Mucosa of descending colon (tissue), 3 donors: ENCODE measurements at places on chromosomes 4 and X. TPM values are rescaled to one million over a fixed set of nuclear protein-coding genes. Genes with fewer than 3 reads are reported as not detected.

GRCh38 chrX:133415276-133416105, at the start of gene GPC4:
Gene GPC4, minus strand, starts transcription at chrX:133415489. Its CDS starts 524 bp downstream, at chrX:133414965.
- DNase-seq: peak; percentile 78

- DNase-seq: peak; percentile 83
Measured at GRCh38 chrX:51892921-51893745, at the start of gene MAGED1. Gene MAGED1, plus strand, starts transcription at chrX:51893623. Its CDS starts 682 bp downstream, at chrX:51894305.

SPACA5 gene
- total RNA-seq: not detected

DNA sequence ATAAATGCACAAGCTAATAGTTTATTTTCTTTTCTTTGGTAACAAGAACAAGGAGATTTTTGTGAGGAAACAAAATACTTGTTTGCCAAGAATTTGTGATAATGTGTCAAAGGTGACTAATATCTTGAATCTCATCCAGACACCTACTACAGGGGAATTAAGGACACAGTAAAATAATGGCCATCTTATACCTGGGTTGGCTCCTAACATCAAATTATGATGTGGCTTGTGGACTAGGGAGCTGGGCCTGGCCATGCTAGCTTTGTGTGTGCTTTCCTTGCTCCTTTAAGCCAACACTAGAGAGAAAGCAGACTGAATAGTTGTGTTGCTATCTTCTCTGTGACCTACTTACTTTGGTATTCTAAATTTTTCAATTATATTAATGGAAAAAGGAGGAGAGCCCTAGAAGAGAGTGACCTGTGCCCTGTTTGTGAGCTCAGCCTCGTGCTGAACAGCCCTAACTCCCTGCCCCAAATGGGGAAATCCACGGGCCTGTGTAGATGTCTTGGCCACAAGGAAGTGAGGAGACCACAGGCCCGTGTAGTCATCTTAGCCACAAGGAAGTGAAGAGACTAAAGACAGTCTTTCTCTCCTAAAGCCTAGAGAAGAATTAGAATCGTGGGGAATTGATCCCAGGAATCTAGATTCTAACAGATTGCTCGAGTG, 23.3 kb downstream of the ARHGAP24 start:
- DNase-seq: no peak

DNA sequence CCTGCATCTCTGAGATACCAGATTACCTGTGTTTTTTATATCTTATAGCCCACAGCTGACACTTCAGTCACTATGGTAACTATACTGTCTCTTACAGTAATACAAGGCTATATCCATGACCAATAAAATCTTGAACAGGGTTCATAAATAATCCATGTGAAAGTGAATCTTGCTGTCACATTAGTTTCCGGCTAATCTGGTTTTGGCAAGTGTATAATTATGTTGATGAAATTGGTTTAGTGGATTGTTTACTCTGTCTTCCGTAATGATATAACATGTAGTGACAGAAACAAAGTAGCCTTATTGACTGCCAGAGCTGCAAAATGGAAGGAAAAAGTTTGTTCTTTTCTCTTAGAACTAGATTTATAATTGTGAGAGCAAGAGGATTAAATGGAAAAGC, 686.6 kb upstream of the PABPC4L start:
- no peak for DNase-seq

- DNase-seq: peak; percentile 69
Measured at GRCh38 chr4:76198411-76199237, 15.0 kb downstream of the SCARB2 start.

- DNase-seq: peak; percentile 47
Measured at GRCh38 chrX:65821721-65822496, 154.5 kb downstream of the MSN start.

GRCh38 chrX:45771560-45772340, 571.1 kb upstream of the DIPK2B start:
- peak; percentile 53 for DNase-seq

CD38 gene
- 3.8 TPM for total RNA-seq

GRCh38 chrX:10098270-10098713, 58.5 kb upstream of the CLCN4 start:
- no peak for DNase-seq

CSN1S1 gene
- not detected for total RNA-seq

GUCY1B1 gene
- 42.1 TPM for total RNA-seq

XAGE1A gene
- total RNA-seq: not detected

ARMCX1 gene
- total RNA-seq: 4.6 TPM

DNA sequence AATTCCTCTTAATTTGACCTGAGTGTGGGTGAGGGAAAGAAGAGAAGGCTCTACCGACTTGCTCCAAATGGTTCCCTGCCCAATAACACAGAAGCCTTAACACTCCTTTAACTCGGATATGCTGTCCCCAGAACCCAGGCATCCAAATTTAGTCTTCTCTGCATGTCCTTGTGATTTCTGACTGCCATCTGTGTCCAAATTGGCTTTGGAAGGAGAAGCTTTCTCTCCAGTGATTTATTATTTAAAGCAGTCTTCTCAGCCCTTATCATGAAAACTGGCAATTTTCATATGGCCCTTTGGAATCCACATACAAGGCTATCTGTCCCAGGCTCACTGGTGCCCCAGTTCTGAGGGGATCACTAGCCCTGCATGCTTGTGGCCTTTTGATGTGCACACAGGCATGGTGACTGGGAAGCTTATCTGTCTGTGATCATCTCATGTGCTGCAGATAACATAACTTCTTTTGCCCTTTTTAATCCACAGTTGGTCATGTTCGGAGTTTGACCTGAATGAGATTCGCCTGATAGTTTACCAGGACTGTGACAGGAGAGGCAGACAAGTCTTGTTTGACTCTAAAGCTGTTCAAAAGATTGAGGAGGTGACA, 56.7 kb downstream of the FNIP2 start:
- DNase-seq: no peak

DNA sequence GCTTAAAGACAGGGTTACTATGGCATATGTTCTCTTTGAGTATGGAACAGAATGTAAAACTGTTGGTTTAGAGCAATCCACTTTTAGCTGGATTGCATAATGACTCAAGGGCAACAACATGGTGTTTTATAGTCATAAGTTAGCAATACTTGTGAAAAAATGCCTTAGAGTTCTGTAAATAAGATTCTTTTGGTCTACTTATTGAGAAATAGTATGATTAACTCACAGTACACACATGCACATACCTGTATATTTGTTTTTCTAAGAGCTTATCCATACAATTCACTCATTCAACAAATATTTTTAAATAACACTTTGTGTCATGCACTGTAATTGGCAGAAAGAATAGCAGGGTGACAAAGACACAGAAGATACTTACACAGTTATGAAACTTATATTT, 1415.5 kb downstream of the PCDH7 start:
- no peak for DNase-seq

- no peak for DNase-seq
Measured at GRCh38 chr4:139568206-139568955, 12.4 kb upstream of the SETD7 start.

TXK gene
- 1.8 TPM for total RNA-seq

DNA sequence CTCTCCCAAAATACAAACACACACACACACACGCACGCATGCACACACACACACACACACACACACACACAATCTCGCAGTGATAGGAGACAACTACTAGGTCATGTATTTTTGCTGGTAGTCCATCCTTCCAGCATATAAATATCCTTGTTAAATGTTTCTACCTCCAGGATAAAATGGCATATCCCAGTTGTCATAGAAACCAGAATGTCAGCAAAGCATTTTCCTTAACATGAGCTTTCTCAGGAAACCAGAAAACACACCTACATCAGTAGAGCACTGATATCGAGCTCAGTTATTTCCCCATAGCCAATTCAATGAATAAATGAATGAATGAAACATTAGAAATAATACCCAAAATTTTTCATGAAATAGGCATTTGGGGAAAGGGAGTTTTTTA, 115.7 kb downstream of the PWWP3B start:
- no peak for DNase-seq

GLOD5 gene
- 9.9 TPM for total RNA-seq

GRCh38 chr4:54417476-54417875, 188.4 kb downstream of the PDGFRA start:
- DNase-seq: no peak

DNA sequence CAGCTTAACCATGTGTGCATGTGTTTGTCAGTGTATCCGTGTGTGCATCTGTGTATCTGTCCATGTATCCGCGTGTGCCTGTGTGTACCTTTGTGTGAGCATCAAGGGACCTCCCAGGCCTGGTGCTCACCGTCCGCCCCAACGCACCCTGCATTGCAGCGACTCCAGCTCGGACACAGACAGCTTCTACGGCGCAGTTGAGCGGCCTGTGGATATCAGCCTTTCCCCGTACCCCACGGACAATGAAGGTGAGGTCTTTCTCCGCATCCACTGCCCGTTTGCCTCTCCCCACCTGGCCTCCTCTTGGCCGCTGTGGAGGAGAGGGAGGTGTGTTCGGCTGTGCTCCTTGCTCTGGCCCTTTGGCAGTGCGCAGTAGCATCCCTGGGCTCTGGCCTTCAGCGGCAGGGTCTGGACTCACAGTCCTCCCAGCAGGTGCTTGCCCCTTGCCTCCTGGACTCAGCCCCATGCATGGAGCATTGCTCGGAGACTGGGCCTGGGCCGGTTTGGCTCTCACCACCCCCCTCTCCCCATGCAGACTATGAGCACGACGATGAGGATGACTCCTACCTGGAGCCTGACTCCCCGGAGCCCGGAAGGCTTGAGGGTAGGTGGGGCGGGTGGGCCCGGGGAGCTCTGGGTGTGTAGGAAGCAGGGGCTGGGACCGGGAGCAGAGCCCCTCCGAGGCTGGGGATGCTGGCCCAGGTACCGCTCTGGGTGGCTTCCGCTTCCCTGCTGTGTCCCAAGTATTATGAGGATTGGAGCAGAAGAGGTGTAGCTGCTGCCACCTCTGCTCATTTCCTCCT, 16.4 kb upstream of the ADD1 start:
- peak; percentile 45 for DNase-seq

- no peak for DNase-seq
Measured at GRCh38 chr4:93918856-93919255, 90.3 kb downstream of the ATOH1 start.

DNA sequence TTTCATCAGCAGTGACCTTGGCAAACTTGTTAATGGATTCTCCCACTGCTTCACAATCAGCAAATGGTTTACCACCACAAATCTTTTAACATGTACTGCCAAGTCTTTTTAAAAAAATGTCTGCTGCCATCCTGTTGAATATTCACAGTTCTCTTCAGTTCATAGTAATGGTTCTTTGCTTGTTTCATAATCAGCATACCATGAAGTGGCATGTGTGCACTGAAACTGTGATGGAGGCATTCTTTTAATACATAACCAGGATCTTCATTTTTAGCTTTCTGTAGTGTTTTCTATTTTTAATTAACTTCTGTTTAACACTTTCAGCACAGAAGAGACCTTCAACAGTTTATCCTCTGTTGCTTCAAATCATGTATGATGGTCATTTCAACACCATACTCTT, 230.1 kb upstream of the ARSJ start:
- DNase-seq: no peak

MAGEH1 gene
- total RNA-seq: 7.1 TPM

GRCh38 chr4:44927399-44928380, 201.3 kb upstream of the GNPDA2 start:
- DNase-seq: no peak

GRCh38 chr4:3342182-3342854, 49.5 kb downstream of the RGS12 start:
- DNase-seq: no peak

N4BP2 gene
- total RNA-seq: 6.7 TPM

- DNase-seq: no peak
Measured at GRCh38 chr4:11178433-11178832, 250.3 kb downstream of the HS3ST1 start.

ERCC6L gene
- 0.64 TPM for total RNA-seq

ADRA2C gene
- 0.69 TPM for total RNA-seq

GRCh38 chrX:26219351-26219750, 3.4 kb downstream of the MAGEB5 start:
- DNase-seq: no peak

CAMK2D gene
- total RNA-seq: 77.3 TPM

DNA sequence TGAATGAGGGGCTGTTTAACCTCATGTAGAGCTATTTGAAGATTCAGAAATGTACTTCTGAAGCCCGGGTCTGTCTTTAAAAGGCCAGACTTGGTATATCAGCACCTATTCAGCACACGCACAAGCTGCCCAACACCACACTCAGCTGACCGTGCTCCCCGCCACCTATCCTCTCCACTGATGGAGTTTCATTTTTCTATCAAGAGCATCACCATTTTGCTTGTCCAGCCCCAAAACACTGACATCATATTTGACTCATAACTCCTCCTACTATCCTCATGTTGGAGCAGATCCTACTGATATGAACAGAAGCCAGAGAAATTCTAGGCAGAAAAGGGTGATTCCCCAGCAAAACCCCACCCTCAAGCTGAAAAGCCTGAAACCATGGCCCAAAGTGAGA, 100.3 kb downstream of the SORBS2 start:
- no peak for DNase-seq

- no peak for DNase-seq
Measured at GRCh38 chrX:139448996-139449395, 81.5 kb upstream of the F9 start.

DNA sequence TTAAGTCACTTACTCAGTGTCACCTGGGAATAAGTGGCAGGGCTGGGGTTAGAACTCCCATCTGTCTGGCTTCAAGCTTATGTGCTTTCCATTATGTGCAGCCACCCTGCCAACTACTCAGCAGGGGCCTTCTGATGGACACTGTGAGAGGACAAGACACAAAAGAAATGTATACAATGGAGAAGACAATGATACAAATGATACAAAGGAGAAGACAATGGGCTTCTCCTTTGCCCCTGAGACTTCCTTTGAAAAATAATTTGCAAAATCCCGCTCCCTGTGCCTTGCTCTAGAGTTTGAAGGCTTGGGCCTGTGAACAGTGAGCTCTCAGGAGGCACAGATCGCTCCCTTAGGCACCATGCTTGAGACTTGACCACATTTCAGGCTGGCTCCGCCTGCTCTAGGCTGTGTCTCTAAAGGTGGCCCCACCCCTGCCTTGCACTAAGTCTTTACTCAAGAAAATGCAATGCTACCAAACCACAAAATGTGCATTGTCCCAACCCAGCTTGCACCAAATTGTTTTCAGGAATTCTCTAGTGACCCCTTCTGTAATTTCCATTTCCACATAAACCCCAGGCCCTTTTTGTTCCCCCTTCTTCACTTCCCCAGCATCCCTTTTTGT, 27.1 kb upstream of the STX18 start:
- no peak for DNase-seq

- DNase-seq: no peak
Measured at GRCh38 chr4:6471307-6472007, 957 bp downstream of the PPP2R2C start.

DNA sequence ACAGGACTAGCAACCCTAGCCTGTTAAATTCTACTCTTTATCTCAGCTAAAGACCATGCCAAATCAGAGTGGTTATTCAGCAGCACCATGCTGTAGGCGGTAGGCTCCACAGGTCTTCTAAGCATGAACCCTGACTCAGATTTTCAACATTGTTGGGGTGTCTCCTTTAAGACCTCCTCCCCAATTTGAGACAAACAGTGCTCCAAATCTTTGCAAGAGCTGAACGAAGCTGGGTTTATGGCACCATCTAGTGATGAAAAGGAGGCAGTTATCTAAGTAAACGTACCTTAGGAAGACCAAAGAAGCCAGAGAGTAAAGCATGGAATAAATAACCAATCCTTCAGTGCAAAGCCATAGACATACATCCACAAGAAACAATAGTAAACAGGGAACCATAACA, 334.5 kb upstream of the SLC7A11 start:
- peak; percentile 3 for DNase-seq

GAGE12J gene
- total RNA-seq: not detected
